ENCODE measurements at places on chromosomes 4 and X. TPM values are rescaled to one million over a fixed set of nuclear protein-coding genes. Genes with fewer than 3 reads are reported as not detected.

DNA sequence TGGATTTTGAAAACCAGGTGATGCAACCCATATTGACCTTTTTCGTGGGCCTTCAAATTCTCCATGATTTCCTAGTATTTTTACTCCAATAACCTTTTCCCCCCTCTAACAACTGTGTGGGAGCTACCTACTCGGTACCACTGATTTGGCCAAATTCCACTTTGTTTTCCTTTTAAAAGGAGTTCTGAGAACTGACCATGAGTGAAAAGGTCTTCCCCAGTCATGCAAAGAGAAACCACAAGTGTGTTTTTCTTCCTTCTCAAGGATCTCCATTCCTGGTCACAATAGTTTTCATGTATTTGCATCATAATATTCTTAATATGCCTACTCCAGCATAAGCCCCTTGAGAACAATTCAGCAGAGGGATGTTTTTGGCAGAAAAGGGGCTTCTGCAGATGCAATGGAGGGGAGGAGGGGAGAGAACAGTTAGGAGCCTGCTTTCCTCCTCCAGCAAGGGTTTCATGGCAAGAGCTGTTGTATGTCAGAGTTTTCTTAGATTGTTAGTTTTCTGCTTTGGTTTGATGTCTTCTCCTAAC is 195.3 kb upstream of the ANXA3 start:
- H3K27ac ChIP-seq, result no peak overlapping the region
- H3K4me1 ChIP-seq, result no peaks in the 10 kb centered on the region
- H3K36me3 ChIP-seq, result no peaks in the 10 kb centered on the region
- H3K4me3 ChIP-seq, result no peak overlapping the region
- no peak for DNase-seq
- H3K27me3 ChIP-seq, result no peaks in the 10 kb centered on the region

DNA sequence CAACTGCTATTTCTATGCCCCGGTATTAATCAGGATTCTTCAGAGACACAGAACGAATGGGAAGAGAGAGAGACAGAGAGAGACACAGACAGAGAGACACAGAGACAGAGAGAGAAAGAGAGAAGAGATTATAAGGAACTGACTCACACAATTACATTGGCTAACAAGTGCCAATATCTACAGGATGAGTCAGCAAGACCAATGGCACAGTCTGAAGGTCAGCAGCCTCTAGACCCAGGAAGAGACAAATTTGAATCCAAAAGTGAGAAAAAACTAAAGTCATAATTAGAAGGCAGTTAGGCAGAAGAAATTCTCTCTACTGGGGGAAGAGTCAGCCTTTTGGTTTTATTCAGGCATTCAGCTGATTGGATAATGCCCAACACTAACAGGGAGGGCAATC is 187.3 kb downstream of the MAB21L2 start:
- DNase-seq, result peak; percentile 71
- peak overlapping the region; percentile 31 for H3K27ac ChIP-seq
- H3K4me1 ChIP-seq, result peaks cover 12% of the 10 kb centered on the region
- no peak overlapping the region for H3K4me3 ChIP-seq
- no peaks in the 10 kb centered on the region for H3K27me3 ChIP-seq

DNA sequence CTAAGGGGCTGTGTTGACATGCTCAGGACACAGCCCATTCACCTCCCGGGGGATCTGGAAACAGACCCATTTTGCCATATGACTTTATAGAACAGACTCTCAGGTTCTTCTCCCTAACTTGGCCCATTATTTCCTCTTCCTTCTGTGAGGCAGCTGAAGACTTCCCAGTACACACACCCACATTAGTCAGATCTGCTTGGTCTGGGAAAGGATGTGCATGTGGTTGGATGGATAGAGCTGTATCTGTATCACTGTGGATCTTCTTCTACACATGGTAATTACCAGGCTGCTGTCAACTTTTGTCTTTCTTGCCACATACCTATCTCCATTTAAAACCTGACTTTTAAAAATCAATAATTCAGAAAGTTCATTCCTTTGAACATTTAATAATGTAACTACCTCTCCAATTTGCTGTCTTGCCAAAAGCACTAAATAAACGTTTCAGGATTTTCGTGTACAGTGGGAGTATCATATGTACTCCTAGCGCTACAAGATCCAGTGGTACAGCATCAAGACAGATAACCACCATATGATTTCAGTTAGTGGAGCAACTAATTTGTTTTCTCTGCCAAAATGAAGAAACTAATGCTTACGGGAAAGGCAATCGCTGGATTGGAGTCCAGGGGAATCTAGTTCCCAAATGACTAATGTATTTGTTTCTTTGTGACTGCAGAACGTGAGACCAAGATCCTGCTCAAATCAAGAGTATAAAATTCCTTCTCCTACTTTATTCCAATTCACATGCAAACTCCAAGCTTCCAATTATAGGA is 134.1 kb upstream of the MAP3K15 start:
- DNase-seq, result no peak
- no peak overlapping the region for H3K27ac ChIP-seq
- no peaks in the 10 kb centered on the region for H3K4me1 ChIP-seq
- H3K4me3 ChIP-seq, result no peak overlapping the region

- H3K4me1 ChIP-seq, result no peaks in the 10 kb centered on the region
- no peaks in the 10 kb centered on the region for H3K36me3 ChIP-seq
- H3K4me3 ChIP-seq, result no peak overlapping the region
- peak; percentile 75 for DNase-seq
Measured at GRCh38 chrX:50691820-50692219, 122.2 kb downstream of the SHROOM4 start.

GRCh38 chr4:45679411-45679810 is 444.4 kb downstream of the GABRG1 start:
- no peaks in the 10 kb centered on the region for H3K27me3 ChIP-seq
- no peak overlapping the region for H3K4me3 ChIP-seq
- H3K36me3 ChIP-seq, result no peaks in the 10 kb centered on the region
- no peaks in the 10 kb centered on the region for H3K4me1 ChIP-seq
- DNase-seq, result no peak

DNA sequence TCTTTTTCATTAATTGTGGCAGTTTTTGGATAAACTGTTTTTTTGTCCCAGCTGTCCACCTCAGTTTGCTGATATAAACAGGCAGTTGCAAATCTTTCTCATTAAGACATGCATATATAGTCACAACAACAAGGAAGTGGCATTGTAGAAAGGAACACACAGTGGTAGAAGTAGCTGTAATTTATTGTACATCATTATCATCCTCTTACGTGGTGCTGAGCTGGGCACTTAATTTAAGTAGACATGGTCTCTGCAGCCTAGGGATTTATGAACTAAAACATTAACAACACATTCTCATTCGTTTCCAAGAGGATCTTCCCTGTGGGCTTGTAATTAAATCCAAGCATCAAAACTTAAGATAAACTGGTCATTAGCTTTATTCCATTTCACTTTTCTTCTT is 500.2 kb downstream of the INPP4B start:
- H3K36me3 ChIP-seq, result no peaks in the 10 kb centered on the region
- H3K27me3 ChIP-seq, result no peaks in the 10 kb centered on the region
- peaks cover 15% of the 10 kb centered on the region for H3K4me1 ChIP-seq
- H3K4me3 ChIP-seq, result no peak overlapping the region
- H3K27ac ChIP-seq, result no peak overlapping the region

DNA sequence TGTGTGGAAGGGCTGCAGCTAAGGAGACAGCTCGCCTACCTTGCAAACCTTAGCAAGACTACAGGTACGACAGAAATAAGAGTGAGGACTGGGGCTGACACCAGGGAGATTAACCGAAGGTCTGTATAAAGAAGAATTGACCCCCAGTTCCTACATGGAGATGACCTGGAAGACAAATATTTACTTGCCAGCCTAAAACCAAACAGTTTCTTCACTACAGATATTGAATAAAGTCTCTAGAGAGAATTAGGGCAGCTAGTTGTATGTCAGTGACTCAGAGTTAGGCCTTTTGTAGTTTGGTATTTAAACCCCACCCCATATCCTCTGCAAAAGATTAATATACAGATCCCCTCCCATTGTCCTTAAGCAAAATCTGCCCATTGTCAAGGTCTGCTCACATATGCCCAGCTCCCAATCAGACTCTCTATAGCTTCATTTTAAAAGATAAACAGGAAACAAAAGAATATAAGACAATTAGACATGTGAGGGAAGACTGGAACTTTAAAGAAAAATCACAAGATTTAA is 28.1 kb upstream of the FRMPD3 start:
- no peaks in the 10 kb centered on the region for H3K4me1 ChIP-seq
- H3K27ac ChIP-seq, result no peak overlapping the region
- H3K4me3 ChIP-seq, result no peak overlapping the region
- H3K36me3 ChIP-seq, result no peaks in the 10 kb centered on the region
- H3K27me3 ChIP-seq, result no peaks in the 10 kb centered on the region

The PUDP gene
- total RNA-seq, result 7.6 TPM

The DCAF4L1 gene
- total RNA-seq, result 0.63 TPM
